ENCODE measurements at places on chromosomes 7 and 10.

GRCh38 chr10:20893297-20893696 lies 3.8 kb downstream of the NEBL start:
- DNase-seq, result no peak

GRCh38 chr10:98376485-98376884 lies 38.5 kb downstream of the PYROXD2 start:
- DNase-seq, result no peak

- no peak for DNase-seq
Measured at GRCh38 chr10:27445070-27445469, 59.0 kb upstream of the RAB18 start.

GRCh38 chr10:87534173-87534858 lies 29.6 kb downstream of the MINPP1 start:
- no peak for DNase-seq

All from DMS 273 treated with DMSO at 0.1 percent for 48 hours (cell line).